ENCODE measurements at places on chromosomes 2 and 18. TPM values are rescaled to one million over a fixed set of nuclear protein-coding genes. Genes with fewer than 3 reads are reported as not detected.

GRCh38 chr2:185880396-185880795 lies 141.8 kb downstream of the FSIP2 start:
- no peak for DNase-seq

- DNase-seq, result no peak
Observed at GRCh38 chr2:226766352-226767055, 33.1 kb downstream of the IRS1 start.

DNA sequence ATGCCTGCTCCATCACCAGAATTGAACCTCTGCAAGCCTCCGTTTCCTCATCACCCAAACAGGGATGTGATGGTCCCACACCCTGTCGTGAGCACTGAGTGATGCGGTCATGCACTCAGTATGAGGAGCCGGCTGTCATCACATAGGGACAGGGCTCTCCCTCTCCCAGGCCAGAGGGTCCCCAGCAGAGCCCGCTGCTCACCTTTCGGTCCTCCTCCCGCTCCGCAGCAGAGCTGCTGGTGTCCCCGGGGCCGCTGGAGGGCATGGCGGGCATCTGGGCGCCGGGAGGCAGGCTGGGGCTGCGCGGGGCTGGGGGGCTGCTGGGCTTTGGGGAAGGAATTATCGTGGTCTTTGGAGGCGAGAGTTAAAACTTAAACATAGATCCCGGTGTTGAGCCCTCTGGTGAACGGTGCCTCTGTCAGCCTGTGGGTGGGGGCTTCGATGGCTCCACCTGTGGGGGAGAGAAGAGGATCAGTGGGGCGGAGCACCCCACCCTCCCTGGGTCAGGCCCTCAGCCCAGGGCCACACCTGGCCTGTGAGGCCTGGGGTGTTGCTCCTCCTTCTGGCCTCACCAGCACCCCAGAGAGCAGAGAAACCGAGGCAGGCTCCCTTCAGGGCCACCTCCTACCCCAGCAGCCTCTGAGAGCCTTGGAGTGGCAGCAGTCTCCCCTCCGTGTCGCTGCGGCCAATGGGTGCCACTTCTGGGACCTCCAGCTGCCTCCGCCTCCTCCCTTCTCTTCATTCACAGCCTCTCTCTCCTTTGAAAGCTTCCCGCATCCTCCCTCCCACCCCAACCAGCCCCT lies 27.8 kb downstream of the DNMT3A start:
- no peak for DNase-seq

- no peak for DNase-seq
Observed at GRCh38 chr18:61851940-61852451, 40.8 kb downstream of the RNF152 start.

GRCh38 chr2:118264232-118264990 lies 176.1 kb downstream of the INSIG2 start:
- no peak for DNase-seq

DNA sequence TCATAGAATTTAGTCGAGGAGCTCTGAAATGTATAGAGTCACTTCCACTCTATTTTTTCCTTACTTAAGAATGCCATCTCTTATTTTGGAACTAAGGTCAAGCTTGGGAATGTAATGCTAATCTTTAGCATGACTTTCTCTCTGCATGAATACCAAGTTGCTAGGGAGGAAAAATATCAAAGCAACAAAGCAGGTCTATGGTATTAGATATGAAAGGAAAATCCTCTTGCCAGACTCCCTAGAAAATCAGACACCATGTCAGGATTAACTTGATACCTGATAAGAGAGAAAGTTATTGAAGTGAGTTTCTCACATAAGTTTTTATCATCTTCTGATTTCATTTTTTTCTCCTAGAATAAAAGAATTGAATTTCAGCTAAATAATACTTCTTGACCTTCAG lies 341.7 kb upstream of the ZNF804A start:
- no peak for DNase-seq

DNA sequence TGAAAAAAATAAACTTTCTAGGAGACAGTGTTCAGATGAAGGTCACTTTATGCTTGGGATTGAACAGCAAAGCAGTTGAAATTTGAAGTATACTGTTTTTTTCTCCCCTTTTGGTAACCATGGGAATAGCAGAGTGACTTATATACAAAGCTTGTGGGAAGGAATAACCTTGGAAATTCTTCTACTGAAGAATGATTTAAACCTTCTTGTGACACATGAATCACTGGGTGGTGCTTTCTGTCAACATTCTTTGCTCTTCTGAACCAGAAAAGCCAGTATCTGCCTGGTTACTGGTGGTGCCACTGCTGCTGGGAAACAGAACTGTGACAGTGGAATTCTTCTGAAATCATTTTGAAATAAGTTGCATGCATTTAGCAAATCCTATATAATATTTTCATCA lies 39.4 kb upstream of the RND3 start:
- DNase-seq, result peak; percentile 93

GRCh38 chr2:187978356-187978755 lies 313.3 kb upstream of the GULP1 start:
- DNase-seq, result no peak

- DNase-seq, result no peak
Observed at GRCh38 chr2:221530653-221531037, 41.5 kb downstream of the EPHA4 start.

DNA sequence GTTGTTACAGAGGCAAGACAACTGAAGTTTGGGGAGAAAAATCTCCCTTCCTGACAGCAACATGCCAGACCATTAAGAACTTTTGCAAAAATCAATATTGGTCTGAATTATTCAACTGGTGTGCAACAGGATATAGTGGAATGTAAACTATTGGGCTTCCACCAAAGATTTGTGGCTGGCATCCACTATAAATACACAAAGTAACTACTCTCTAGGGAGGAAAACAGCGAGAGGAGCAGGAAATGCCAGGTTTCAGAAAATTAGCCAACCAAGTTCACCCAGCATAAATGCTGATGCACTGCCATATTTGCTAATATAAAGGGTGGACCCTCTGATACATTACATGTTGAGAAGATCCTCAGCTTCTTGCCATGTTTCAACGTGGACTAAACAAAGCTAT lies 267.6 kb upstream of the LYPD1 start:
- DNase-seq, result no peak

DNA sequence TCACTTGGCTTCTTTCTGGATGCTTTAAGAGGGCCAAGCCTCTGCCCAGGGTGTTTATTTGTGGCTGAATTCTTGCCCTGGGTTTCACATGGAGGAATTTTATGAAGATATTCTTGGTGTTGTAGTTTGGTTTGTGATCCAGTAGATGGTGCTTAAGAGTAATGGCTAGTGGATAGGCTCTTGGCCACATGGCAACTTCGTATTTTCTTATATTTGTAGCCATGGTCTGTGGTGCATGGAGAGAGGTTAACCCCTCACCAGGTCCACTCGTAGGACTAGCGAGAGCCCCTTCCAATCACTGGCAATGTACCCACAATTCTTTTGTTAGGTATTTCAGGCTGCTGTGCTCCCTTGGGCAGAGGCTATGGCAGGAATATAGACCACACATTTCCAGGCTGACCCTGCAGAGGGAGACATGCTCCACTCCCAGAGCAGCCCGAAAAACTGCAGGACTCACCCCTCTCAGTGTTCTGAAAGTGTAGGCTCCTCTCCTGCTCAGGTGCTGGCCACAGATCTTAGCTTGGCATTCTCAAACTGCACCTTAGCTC lies 582.1 kb upstream of the SETBP1 start:
- peak; percentile 60 for DNase-seq

DNA sequence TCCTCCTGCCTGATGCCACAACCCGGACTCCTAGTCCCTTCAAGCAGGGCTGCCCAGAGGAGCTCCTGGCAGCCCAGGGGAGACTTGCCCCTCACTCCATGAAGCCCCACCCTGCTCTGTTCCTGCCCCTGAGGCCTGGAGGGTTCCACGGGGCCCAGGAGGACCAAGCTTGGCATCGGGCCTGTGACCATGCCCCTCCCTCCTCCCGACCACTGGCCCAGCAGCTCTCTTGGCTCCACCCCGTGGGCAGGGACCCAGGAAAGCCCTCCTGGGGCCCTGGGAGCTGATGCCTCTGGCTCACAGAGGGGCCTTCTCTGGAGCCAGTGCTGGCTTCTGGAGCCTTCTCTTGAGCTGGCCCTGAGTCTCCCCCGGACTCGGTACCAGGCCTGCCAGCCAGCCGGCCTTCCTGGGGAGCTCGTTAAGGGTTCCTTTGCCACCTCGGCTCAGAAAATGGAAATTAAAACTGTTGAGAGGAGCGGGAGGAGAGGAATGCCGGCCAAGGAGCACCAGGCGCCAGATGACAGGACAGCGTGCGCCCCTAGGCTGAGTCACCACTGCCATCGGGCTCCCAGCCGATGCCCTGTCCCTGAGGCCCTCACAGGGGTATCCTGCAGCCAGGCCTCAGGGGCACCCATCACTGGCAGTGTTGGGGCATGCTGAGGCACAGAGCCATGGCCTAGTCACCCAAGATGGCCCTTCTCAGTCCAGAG lies 40.6 kb upstream of the SNED1 start:
- DNase-seq, result no peak

TMEM17 gene
- total RNA-seq, result 3.9 TPM

MXD1 gene
- 3.5 TPM for total RNA-seq

STK25 gene
- total RNA-seq, result 197 TPM

UGT1A6 gene
- total RNA-seq, result not detected

LIPG gene
- 0.43 TPM for total RNA-seq

DIS3L2 gene
- total RNA-seq, result 25.7 TPM

NOSTRIN gene
- total RNA-seq, result not detected

SLC25A12 gene
- 22.7 TPM for total RNA-seq

BMP10 gene
- not detected for total RNA-seq

GALNT14 gene
- 62.7 TPM for total RNA-seq

Data from HT1080 (cell line).